GM20000 (cell line): ENCODE measurements at places on chromosomes 2 and 18.
A peak's percentile ranks its signal among the peaks of the same experiment; 100 is the strongest.

DNA sequence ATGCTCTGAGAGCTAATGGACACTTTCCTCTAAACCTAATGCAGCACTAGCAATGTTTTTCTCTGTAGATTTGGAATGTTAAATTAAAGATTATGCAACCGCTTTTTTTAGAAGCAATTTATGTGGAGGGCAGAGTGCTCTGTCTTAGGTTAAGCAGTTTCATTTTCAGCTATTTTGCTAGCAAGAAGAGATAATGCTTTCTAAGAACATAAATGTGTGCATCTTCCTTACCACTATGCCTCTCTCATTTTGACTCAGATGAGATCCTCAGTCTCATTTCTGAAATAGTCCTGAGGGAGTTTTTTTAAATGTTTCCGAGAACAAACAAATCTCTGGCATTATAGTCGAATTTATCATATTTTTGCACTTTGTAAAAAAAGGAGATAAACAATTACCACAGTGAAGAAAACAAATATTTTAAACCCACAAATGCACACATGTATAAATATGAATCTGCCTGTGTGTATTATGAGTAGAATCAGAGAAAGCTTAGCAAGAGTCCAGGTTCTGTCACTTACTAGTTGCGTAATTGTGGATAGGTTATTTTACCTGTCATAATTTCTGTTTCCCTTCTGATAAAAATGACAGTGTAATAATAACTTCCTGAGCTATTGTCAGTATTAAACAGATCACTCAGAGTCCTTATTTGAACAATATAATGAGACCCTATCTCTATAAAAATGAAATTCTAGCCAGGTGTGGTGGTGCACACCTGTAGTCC lies 207.7 kb upstream of the CRIM1 start:
- no peak for DNase-seq

DNA sequence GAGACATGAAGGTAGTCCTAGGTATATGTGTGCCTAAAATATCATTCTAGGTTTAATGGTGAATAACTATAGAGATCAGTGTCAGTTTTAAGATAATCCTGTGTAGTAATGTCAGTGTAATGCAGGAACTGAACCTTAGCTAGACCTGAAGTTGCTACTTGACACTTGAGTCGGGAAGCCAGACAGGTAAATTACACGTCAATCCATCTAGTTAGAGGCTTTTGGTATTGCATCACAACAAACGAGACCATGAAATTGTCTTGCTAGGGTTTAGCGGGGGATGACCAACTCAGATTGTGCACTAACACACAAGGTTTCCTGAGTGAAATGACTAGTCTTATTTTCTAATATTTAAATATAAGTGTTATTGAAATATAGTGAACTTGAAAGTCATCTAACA lies 2.0 kb downstream of the YPEL5 start:
- DNase-seq = peak; percentile 26

DNA sequence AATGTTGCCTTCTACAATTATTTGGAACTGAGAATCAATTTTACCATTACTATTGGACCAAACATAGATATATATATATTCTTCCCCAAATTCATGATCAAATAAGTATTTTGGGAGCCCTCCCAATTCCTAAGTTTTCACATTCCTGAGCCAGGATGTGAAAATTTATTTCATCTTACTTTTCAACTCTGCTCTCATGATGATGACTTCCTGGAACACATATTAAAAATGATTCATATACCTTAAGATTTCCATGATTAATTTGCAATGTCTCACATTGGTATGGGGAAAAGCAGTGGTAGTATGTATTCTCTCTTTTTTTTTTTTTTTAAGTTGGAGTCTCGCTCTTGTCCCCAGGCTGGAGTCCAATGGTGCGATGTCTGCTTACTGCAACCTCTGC lies 596.1 kb upstream of the ZEB2 start:
- no peak for DNase-seq

DNA sequence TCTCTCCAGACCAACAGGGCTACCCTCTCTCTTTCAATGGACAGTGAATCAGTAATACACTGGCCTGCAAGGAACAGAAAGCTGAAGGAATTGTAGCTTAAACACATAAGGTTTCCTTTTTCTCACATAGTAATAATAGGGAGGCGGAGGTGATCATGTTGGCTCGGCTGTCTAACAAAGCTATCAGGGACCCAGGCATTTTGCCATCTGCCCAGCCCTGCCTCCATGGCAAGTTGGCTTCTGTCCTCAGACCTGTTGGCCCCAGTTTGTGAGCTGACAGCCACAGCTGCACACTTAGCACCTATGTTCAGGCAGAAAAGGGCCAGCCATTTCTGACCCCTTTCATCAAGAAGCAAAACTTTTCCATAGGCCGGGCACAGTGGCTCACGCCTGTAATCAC lies 2.0 kb upstream of the CHRNG start:
- DNase-seq = no peak

- DNase-seq = no peak
These were observed 86.8 kb downstream of the EML6 start for GRCh38 chr2:54810246-54810645.

GRCh38 chr18:56019908-56020307 lies 431.9 kb upstream of the TCF4 start:
- DNase-seq = no peak

DNA sequence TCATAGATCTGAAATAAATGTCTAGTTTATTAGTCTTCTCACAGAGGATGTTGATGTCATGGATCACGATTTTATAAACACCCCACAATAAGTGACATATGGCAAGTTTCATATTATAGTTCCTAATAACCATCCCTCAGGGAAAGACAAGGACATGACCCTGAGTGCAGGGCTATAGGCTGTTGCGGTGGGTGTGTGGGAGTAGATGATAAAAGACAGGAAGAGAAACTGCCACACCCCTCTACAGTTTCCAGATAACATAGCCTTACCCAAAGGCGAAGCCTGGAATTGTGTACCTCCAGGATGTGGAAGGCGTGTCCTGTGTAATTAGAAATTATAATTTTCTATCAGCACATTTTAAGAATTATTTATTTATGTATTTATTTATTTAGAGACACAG lies 2.4 kb upstream of the NEDD4L start:
- no peak for DNase-seq

GRCh38 chr2:226782092-226782713 lies 17.4 kb downstream of the IRS1 start:
- no peak for DNase-seq

DNA sequence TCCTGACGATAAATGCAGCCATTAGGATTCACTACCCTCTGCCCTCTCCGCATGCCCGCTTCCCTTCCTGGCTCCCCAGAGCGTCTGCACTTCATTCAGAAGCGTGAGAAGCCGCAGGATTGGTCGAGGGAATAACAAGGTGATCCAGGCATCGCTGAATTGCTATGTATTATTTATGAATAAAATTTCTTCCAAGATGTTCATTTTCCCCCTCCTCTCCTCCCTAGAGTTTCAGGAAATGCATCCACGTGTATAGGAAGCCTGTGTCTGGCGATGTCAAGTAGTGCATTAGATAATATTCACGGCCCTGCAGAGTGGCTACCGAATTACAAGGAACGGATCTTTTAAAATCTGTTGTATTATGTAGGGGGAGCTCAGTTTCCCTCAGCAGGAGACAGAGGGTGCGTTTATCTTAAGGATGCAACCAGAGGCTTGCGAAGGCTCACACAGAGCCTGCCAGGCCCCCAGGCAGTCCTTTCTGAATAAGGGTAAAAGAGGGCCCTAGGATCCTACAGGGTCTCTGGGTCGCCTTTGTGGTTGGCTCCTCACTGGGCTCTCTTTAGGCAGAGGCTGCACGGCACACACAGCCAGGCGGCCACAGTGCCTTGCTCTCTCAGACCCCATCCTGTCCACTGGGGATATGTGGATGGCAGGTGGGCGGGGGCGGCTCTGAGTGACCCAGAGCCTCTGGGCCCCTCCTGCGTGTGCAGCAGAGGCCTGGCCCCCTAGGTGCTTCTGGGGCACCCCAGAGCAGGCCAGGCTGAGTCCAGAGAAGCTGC lies 224.1 kb upstream of the PXDN start:
- DNase-seq = no peak

GRCh38 chr18:52903857-52904256 lies 563.9 kb downstream of the DCC start:
- peak; percentile 6 for DNase-seq

DNA sequence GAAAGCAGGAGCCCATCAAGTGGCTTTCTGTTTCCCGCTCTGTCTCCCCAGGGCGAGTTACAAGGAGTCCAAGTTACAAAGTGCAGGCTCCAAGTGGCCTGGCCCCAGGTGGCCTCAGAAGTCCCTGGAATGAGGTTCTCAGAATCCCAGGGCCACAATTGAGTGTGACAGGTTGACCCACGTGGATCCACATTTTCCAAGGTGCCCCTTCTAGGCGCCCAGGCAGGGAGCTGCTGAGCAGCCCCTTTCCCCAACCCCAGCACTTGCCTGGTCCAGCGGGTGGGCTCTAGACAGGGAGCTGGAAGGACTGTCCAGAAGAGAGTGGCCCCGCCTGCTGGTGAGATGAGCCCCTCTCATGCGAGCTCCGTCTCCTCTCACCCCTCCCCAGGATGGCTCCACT lies 253.4 kb downstream of the CYP26B1 start:
- DNase-seq = no peak

DNA sequence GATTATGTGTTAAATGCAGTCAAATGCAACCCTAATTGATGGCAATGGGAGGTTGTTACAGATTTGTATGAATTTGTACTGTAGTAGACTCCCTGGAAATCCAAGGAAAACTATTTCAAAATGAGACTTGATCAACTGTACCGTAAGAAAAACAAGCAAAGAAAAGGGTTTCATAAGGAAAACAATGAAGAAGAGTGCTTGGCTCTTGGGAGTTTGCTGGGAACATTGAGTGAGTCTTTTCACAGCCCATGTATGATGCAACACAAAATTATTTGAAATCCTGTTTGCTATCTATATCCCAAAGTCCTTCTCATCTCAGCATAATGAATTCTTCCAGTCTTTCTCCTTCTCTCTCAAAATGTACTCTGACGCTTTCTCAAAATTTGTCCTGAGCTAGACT lies 67.0 kb upstream of the OSR1 start:
- DNase-seq = no peak

DNA sequence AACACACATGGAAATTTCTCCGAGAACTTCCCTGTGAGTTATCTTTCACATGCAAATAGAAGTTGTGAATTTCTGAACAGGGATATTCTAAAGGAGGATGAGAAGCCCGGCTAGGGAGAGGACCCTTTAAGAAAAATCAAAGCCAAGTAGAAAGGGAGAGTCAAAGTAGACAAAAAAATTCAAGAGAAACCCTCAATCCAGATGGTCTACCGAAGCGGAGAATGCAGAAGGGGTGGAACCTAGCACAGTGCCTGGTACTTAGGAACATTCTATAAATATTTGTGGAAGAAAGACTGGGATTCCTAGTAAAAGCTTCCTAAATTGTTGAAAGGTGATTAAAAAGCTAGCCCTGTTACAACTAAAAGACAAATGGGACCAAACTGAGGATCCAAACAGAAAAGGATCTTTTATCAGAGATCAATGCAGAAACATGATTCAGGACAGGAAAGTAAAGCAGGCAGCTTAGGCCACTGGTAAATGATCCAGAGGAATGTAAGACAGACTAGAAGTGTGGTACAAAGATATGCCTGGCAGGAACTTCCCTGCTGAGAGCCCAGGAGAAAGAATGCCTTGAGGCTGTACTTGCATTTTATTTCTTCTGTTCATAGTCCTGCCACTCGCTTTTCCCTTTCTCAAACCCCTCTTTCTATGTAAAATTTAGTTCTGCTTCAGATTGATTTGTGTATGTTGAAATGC lies 19.5 kb upstream of the GLS start:
- DNase-seq = no peak

- DNase-seq = peak; percentile 87
These were observed 57.6 kb downstream of the KCNG2 start for GRCh38 chr18:79855147-79855933.

DNA sequence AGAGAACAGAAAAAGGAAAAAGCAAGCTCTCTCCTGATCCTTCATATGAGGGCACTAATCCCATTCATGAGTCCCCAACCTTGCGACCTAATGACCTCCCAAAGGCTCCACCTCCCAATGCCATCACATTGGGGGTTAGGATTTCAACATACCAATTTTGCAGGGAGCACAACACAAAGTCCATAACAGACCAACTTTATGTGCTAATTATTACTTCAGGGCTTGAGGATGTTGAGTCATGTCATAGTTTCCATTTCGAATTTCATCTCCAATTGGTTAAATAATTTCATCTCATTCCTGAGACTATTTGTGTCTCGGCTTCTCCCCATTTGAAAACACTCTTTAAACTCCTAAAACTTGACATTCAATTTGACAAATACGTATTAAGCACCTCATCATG lies 69.9 kb upstream of the KLF7 start:
- DNase-seq = no peak

GRCh38 chr2:54660752-54661151 lies 62.7 kb upstream of the EML6 start:
- no peak for DNase-seq

- DNase-seq = no peak
These were observed 1.0 kb upstream of the ARHGEF4 start for GRCh38 chr2:130835766-130836015.

DNA sequence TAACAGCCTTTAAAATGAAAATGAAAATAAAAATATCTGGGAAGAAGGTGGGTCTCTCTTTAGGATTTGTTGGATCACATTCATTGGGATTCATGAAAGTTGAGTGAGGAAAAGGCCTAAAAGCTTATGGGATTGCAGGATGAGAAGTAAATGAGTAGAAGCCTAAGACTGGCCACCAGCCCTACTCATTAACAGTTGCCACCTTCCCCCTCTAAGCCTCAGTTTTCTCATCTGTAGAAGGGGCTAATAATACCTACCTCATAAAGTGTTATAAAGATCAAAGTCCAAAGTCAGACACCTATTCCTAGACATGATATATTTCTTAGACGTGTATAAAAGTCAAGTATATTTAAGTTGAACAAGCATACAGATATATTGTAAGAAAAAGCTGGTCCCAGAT lies 23.8 kb downstream of the RDH14 start:
- no peak for DNase-seq

- no peak for DNase-seq
These were observed 331.6 kb downstream of the DYSF start for GRCh38 chr2:71784734-71785511.

DNA sequence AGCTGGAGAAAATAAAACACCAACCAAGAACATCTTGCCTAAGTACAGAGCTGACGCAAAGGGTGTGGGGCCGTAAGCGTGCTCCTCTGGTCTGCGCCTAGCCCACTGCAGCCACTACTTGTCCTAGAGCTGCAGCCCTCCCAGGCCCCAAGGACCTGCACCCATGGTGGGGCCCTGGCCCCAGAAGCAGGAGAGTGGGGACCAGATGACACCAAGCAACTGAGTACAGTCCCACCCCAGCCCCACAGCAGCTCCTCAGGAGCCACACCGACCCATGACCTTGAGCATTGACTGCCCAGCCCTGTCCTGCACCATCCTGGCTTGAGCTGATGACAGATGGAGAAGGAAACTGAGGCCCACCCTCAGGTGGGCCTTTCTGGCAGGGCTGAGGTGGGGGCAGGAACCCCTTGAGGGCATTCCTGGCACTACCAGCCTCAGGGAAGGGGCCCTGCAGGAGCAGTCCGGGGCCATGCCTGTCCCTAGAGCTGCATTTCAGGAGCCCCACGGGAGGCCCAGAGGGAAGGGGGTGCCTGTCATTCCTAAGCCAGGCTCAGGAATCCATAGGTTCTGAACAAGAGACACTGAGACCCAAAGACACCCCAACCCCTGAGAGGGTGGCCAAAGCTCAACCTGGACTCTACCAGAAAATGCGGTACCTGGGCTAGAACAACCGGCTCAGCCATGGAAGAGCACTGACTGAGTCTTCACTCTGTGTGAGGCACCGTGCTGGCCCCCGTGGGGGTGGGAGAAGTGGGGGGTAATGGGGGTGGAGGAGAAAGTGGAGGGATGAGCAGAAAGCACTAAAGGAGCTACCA lies 4.9 kb downstream of the KIF1A start:
- no peak for DNase-seq

GRCh38 chr2:19882286-19882685 lies 19.5 kb downstream of the TTC32 start:
- no peak for DNase-seq
